Mesothelial cell of epicardium (in vitro differentiated cells): ENCODE measurements at places on chromosomes 2 and 18. TPM values are rescaled to one million over a fixed set of nuclear protein-coding genes. Genes with fewer than 3 reads are reported as not detected.
A peak's percentile ranks its signal among the peaks of the same experiment; 100 is the strongest.

The PTPN4 gene
- total RNA-seq: 47.5 to 51.7 TPM (median 49.1 TPM) in 3 replicates

The FOXI3 gene
- total RNA-seq: 0.24 to 0.40 TPM (median 0.27 TPM) in 3 replicates

The OTOF gene
- 0.16 to 0.40 TPM (median 0.25 TPM) in 3 replicates for total RNA-seq

The WNT10A gene
- 50.7 to 53.2 TPM (median 51.8 TPM) in 3 replicates for total RNA-seq

The CAVIN2 gene
- 0.72 to 0.96 TPM (median 0.80 TPM) in 3 replicates for total RNA-seq

The MATN3 gene
- 1.6 to 2.7 TPM (median 2.1 TPM) in 3 replicates for total RNA-seq

The C2orf66 gene
- 0.18 to 0.44 TPM (median 0.27 TPM) in 3 replicates for total RNA-seq

The CDH19 gene
- total RNA-seq: not detected in 3 replicates

The DUSP2 gene
- 38.3 to 42.7 TPM (median 40.6 TPM) in 3 replicates for total RNA-seq

The EFR3B gene
- 14.4 to 16.7 TPM (median 15.4 TPM) in 3 replicates for total RNA-seq

GRCh38 chr18:23332356-23332755 lies 120.7 kb upstream of the RIOK3 start:
- no peak overlapping the region for H3K27ac ChIP-seq
- H3K36me3 ChIP-seq: peaks cover 19% of the 10 kb centered on the region
- H3K27me3 ChIP-seq: no peaks in the 10 kb centered on the region
- DNase-seq: no peak

- H3K4me3 ChIP-seq: no peak within 1 kb of the TSS
- peaks cover 48% of the 10 kb centered on the region for H3K27me3 ChIP-seq
- H3K36me3 ChIP-seq: no peaks in the 10 kb centered on the region
- no peaks in the 10 kb centered on the region for H3K4me1 ChIP-seq
Observed at GRCh38 chr2:196809260-196809659, at the start of gene C2orf66. TSS of gene C2orf66 (minus strand) at chr2:196809355. CDS start at chr2:196809336, 19 bp downstream.

DNA sequence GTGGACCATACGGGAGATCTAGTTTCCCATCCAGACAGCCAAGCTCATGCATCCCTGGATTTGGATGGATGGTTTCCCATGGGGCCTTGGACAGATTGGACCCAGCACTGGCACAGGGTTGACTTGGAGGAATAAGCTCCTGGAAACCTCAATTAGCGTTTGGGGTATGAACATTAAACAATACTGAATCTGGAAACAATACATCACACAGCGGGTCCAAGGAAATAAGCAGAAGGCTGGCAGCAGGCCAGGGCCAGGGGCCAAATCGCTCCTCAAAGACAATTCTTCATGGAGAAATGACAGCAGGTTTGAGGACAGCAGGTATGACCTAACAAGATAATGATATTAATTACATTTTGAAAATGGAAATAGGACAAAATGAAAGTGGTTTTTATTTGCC lies 540.6 kb downstream of the RIT2 start:
- peaks cover 21% of the 10 kb centered on the region for H3K4me1 ChIP-seq
- no peak for DNase-seq
- no peaks in the 10 kb centered on the region for H3K27me3 ChIP-seq
- no peak overlapping the region for H3K27ac ChIP-seq

- H3K4me1 ChIP-seq: peaks cover 15% of the 10 kb centered on the region
- no peak for DNase-seq
- no peak overlapping the region for H3K27ac ChIP-seq
- H3K27me3 ChIP-seq: no peaks in the 10 kb centered on the region
- H3K4me3 ChIP-seq: no peak overlapping the region
- no peaks in the 10 kb centered on the region for H3K36me3 ChIP-seq
Observed at GRCh38 chr2:223566396-223566795, 35.8 kb downstream of the SCG2 start.

DNA sequence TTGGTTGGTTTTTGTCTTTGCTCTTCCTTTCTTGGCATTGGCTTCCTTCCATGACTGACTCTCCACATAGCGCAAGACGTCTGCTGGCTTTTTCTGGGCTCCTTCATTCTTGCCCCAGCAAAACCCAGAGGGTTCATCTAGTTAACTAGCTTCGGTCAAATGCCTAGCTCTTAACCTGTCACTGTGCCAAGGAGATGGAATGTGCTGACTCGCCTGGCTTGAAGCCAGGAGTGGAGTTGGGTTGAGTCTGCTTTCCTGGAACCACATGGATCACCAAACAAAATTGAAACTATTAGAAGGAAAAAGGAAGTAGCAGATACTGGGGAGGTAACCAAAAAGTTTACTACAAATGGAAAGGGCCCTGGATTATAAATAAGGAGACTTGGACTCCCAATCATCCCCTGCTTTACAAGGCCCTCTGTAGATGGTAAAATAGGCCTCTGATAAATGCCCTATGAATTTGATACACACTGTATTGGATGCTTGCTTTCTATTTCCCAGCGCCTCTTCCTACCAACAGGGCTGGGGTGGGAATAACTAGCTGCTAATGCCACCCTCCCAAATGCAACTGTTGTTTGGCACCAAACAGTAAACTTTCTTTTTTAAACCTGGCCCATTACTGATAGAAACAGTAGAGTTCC lies 11.3 kb downstream of the MALT1 start:
- H3K36me3 ChIP-seq: peaks cover 25% of the 10 kb centered on the region
- H3K4me1 ChIP-seq: peaks cover 17% of the 10 kb centered on the region
- peak; percentile 54 for DNase-seq
- H3K27me3 ChIP-seq: no peaks in the 10 kb centered on the region
- no peak overlapping the region for H3K4me3 ChIP-seq
- peak overlapping the region; percentile 67 for H3K27ac ChIP-seq

DNA sequence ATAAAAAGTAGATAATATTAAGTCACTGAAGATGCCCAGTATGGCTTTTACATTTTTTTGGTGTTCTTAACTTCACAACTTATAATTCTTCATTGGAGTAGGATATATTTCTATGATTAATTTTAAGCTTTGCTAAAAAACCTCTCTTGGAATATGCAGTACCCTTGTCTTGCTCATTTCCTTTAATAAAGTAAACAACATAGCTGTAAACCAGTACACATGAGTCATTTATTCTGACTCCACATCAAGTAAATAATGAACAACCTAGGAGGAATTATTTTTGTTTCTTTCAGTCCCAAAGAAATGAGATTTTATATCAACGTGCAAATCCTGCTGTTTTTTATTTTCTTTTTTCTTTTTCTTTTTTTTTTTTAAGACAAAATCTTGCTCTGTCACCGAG lies 869.1 kb downstream of the CNTNAP5 start:
- peaks cover 4% of the 10 kb centered on the region for H3K4me1 ChIP-seq
- no peaks in the 10 kb centered on the region for H3K27me3 ChIP-seq
- no peak overlapping the region for H3K27ac ChIP-seq

DNA sequence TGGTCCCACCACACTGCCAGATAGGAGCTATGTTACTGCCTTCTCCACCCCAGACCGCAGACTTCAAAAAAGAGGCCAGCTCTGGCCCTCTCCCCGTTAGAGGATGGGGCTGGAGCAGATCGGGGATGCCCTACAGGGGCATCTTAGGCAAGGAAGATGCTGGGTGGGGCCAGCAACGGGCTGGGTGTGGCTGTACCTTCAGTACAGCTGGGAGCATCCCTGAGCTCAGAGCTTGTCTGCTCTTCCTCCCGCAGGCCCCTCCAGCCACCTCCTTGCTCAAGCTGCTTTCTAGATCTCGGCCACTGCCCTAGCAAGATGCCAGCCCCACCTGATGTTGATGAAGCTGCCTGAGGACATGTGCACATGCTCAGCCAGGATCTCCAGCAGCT lies 9.8 kb downstream of the PTPRN start:
- H3K27ac ChIP-seq: no peak overlapping the region
- H3K4me1 ChIP-seq: peaks cover 4% of the 10 kb centered on the region
- H3K36me3 ChIP-seq: no peaks in the 10 kb centered on the region
- peaks cover 77% of the 10 kb centered on the region for H3K27me3 ChIP-seq

GRCh38 chr2:50746526-50746925 lies 285.4 kb downstream of the NRXN1 start:
- H3K4me3 ChIP-seq: no peak overlapping the region
- no peak overlapping the region for H3K27ac ChIP-seq
- no peak for DNase-seq
- H3K36me3 ChIP-seq: no peaks in the 10 kb centered on the region

DNA sequence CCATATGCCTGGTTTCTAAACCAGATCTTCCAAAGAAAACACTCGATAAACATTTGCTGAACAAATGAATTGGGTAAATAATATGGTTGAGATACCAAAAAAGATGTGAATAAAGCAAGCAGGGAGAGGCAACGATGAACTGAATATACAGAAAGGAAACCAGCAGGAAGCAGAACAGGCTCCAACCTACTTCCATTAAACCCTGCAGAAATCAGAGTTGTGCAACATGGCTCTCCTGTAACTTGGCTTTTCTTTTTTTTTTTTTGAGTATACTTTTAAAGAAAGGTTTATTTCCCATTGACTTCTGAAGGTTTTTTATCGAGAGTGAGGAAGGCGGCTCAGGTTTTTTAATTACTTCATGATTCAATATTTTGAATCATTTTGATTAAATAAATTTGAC lies 23.5 kb downstream of the ITSN2 start:
- H3K27ac ChIP-seq: no peak overlapping the region
- no peaks in the 10 kb centered on the region for H3K36me3 ChIP-seq
- DNase-seq: no peak
- H3K4me3 ChIP-seq: no peak overlapping the region
- H3K27me3 ChIP-seq: no peaks in the 10 kb centered on the region

DNA sequence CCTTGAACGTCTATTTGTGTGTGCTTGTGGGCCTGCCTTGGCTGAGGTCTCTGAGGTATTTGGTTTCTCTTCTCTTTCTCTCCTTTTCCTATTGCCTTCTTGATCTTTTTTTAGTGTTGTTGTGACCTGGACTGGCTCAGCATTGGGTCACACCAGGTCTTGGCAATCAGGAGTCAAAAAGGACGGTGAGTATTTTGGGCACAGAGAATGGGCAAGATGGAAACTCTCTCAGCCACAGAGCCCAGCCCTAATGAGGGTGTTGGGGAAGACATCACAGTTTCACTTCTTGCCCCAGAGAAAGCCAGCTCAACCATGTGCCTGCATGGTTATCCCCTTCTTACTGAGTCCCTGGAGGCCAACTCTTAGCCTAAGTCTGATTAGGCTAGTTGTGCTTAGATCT lies 13.7 kb upstream of the INO80C start:
- H3K36me3 ChIP-seq: no peaks in the 10 kb centered on the region
- H3K4me1 ChIP-seq: peaks cover 29% of the 10 kb centered on the region
- no peaks in the 10 kb centered on the region for H3K27me3 ChIP-seq
- H3K27ac ChIP-seq: no peak overlapping the region
- no peak for DNase-seq
- H3K4me3 ChIP-seq: no peak overlapping the region

DNA sequence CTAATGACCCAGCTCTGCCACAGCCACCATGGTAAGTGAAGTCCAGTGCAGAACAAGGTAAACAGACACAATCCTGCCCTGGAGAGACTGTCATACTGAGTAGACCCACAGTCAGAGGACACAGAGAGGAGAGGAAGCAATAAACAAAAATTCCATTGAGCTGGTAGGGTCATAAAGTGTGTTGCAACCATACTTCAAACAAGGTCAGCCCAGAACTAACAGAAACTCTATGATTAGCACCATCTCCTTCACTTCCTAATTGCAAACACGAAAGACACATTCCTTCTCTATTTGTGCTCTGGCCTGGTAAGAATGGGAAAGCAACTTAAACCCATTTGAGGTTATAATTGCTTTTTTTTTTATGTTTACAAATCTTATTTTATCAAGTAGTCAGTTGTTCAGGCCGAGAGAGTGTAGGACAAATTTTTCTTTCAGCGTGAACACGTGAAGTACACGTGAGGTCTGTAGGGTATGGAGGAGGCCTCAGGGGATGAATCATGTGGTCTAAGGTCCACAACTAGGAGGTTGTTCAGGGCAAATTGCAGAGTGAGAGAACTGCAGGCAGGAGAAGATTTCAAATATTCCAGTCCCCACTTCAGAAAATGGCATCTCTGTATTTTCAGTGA lies 71.4 kb upstream of the GLS start:
- no peak overlapping the region for H3K27ac ChIP-seq
- DNase-seq: no peak
- H3K4me1 ChIP-seq: peaks cover 22% of the 10 kb centered on the region
- no peaks in the 10 kb centered on the region for H3K36me3 ChIP-seq
- no peak overlapping the region for H3K4me3 ChIP-seq

DNA sequence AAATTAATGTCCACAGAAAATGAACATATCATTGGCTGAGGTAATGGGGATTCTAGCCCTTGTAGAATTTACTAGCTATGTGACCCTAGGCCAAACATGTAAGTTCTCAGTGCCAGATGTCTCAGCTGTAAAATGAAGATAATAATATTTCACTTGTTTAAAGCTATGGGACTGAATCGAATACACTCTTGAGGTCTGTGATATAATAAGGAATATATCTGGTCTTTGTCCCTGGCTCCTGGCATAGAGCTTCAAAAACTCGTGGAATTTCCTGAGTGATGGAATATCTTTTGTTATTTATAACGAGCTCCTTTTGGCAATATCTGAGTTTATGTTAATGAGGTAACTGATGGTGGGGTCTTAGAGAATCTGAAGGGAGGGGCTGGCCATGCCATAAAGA lies 201.4 kb upstream of the CYP26B1 start:
- H3K27ac ChIP-seq: peak overlapping the region; percentile 41
- H3K4me3 ChIP-seq: no peak overlapping the region
- peaks cover 44% of the 10 kb centered on the region for H3K36me3 ChIP-seq
- no peak for DNase-seq

DNA sequence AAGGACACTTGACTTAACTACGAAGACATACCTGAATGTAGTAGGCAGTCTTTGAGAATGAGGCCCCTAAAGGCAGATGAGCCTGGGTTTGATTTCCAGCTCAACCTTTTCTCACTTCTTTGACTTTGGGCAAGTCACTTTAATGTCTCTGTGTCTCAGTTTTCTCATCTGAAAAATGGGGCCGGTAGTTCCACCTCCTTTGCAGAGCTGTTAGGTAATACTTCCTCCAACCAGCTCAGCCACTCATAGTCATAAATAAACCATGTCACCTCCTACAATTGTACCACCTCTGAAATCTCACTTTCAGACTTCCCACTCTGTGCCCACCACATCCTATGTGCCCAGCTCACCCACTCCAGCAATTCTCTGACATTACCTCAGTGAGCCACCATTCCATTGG lies 10.4 kb downstream of the ARHGAP25 start:
- no peaks in the 10 kb centered on the region for H3K36me3 ChIP-seq
- peak; percentile 10 for DNase-seq
- H3K27me3 ChIP-seq: no peaks in the 10 kb centered on the region
- peaks cover 12% of the 10 kb centered on the region for H3K4me1 ChIP-seq

DNA sequence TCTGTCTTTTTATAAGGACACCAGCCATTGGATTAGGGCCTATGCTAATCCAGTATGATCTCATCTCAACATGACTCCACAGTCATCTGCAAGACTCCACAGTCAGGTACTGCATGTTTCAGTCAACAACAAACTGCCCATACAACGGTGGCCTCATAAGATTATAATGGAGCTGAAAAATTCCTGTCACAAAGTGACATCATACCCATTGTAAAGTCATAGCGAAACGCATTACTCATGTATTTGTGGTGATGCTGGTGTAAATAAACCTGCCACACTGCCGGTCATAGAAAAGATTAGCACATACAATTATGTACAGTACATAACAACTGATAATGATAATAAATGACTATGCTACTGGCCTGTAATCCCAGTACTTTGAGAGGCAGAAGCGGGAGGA lies 102.2 kb downstream of the TEX51 start:
- DNase-seq: no peak
- H3K4me3 ChIP-seq: no peak overlapping the region
- no peak overlapping the region for H3K27ac ChIP-seq
- no peaks in the 10 kb centered on the region for H3K27me3 ChIP-seq
- peaks cover 11% of the 10 kb centered on the region for H3K4me1 ChIP-seq

- H3K27ac ChIP-seq: no peak overlapping the region
- H3K36me3 ChIP-seq: no peaks in the 10 kb centered on the region
- no peak overlapping the region for H3K4me3 ChIP-seq
- DNase-seq: no peak
- no peaks in the 10 kb centered on the region for H3K4me1 ChIP-seq
Observed at GRCh38 chr2:126855606-126856005, 43.1 kb upstream of the TEX51 start.

- no peak overlapping the region for H3K27ac ChIP-seq
- peaks cover 4% of the 10 kb centered on the region for H3K36me3 ChIP-seq
- DNase-seq: no peak
- H3K27me3 ChIP-seq: no peaks in the 10 kb centered on the region
- H3K4me3 ChIP-seq: no peak overlapping the region
Observed at GRCh38 chr18:51168960-51169662, 28.4 kb downstream of the MEX3C start.
